ENCODE measurements at places on chromosomes 1 and 21.
A peak's percentile ranks its signal among the peaks of the same experiment; 100 is the strongest.

DNA sequence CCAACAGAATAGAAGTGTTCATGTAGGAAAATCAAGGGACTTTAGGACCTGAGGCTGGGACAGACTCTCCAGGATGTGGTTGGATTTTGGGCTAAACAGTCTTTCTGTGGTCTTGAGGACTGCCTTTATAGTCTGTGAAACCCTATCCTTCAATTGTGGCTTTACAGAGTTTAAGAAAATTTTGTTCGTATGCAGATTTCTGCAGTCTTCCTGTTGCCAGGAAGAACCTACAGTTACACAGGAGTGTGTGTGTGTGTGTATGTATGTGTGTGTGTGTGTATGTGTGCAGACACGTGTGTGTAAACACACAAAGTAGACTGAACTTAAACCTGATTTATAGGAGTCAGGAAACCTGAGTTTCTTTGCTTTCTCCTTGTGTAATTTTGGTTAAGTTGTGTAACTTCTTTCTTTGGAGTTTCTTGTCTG is 22.8 kb downstream of the NEK7 start:
- peak; percentile 93 for DNase-seq

DNA sequence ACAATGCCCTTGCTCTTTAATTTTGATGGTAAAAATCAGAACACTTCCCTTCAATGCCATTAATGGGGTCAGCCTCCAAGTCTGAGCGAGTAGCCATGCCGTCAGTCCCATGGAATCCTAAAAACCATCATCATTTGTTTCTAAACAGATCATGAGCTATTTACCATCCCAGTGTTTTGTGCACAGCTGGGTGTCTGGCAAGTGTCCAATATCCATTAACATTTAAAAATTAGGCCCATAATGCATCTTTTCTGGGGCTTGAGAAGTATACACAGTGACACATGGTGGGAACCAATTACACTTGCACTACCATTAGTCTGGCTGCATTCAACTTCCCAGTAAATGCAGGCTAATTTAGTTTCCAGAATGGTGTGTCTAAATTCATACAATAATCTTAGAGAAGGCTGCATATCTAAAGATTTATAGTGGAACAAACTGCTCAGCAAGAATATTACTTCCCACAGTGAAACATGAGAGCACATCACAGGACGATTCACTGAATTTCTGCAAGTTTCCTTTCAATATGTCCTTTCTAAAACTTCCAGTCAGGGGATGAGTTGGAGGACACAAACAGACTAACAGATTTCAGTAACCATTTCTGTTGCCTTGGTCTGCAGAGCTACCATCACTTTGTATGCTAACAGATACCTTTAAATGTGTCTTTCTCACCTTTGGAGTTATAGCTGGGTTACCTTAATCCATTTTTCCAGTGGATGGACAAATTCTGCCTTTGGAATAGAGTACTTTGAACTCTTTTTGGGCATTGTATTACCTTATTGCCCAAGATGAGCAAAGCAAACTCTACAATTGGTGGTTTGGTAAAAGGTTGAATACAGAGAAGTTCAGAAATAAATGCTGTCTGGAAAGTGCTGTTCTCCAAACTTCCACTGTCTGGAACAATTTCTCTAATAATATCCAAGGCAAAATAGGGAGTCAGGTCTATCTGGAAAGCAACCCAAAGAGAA is 258.0 kb downstream of the PTBP2 start:
- no peak for DNase-seq

DNA sequence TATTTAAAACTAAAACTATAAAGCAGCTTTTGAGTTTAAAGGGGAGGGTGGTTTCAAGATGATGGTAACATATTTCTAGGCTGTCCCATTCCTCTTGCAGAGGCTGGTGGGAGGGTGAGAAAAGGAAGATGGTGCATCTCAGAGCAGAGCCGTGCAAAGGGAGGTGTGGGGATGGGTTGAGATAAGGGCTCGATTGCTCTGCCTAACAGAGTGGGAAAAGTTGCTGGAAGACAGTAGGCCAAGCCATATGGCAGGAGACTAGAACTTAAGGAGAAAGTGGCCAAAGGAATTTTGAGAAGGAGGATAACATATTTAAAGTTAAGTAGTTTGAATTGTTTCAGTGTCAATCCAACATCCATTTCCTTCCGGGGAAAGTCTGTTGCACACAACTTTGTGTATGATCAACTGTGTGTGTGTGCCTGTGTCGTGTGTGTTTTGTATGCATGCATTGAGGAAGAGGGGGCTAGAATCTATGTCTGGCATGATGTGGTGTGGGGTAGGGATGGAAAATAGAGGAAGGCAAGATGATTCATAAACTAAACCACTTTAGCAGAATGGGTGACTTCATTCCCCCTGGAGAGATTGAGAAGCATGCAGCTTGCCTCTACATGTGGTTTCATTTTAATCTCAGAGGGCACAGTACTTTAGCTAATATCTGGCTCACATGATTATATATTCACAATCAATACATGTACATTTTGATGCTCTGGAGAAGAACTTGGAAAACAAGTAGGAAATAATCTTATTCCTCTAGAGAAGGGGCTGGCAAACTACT is 145.0 kb upstream of the DNAH14 start:
- peak; percentile 72 for DNase-seq

- DNase-seq: no peak
Observed at GRCh38 chr1:206843626-206844025, 21.8 kb upstream of the IL20 start.

DNA sequence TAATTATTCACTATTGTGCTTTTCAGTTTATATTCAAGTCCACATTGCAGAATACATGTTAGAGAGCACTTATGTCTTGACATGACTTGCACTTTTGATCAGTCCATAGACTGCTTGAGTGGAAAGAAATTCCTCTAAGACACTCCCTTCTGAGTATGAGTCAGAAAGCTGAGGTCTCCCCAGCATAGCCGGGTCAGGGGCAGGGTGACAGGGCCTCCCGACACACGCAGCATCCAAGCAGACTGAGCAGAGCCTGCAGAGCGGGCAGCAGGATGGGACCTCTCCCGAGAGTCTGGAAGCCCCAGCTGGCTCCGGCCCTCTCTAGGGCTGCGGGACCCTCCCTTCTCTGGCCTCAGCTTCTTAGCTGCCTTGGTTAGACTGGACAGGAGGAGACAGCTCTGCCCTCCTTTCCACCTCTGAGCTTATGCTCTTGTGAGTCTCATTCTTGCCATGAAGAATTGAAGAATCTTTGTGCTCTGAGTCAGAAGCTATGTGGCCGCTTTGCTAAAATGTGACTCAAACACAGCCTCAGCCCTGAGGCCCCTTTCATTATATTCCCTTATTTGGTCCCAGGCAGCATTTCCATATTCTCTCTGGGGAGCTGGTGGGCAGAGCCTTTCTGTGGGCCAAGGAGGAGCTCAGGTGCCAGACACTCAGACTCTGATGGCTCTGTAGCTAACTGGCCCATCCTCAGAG is 11.2 kb upstream of the CAPN2 start:
- peak; percentile 99 for DNase-seq

Measured in LHCN-M2 (cell line).